ENCODE measurements at places on chromosomes 4 and X. TPM values are rescaled to one million over a fixed set of nuclear protein-coding genes. Genes with fewer than 3 reads are reported as not detected.

The PARM1 gene
- 12.9 TPM for total RNA-seq

The COL25A1 gene
- 1.7 TPM for total RNA-seq

The ATOH1 gene
- not detected for total RNA-seq

The TIGD2 gene
- 2.1 TPM for total RNA-seq

The RNF128 gene
- not detected for total RNA-seq

The HHIP gene
- 0.17 TPM for total RNA-seq

The CBR4 gene
- total RNA-seq, result 13.1 TPM

The AFM gene
- total RNA-seq, result not detected

The RAB41 gene
- total RNA-seq, result not detected

The POU4F2 gene
- total RNA-seq, result not detected

The DDIT4L gene
- total RNA-seq, result 0.83 TPM

The SPANXA2 gene
- total RNA-seq, result not detected

The RASSF6 gene
- total RNA-seq, result 0.50 TPM

DNA sequence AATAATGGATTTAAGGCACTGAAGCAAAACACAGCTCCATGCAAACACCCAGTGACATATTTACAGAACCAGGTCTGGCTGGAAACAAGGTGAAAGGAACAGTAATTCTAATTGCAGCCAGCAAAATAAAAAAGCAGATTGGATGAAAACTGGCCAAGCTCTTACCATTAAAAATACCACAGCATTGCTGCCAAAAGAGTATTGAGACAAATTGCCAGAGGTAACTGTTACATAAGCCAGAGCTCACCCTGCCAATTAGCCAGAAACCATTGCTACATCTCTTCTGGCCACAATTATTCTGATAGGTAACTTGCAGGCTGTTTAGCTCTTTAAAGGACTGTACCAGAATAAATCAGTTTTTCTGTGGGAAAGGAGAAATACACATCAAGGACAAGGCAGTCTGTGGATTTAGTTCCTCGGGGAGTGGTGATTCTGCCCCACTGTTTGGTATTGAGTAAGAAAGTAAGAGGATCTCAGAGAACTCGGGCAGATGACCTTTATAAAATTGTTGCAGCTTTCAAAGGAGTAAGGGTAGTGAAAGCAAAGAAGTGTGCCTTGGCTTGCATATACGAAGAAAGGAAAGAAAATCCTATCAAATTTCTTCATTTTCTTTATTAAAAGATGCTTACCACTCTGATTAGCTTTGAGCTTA, 369.5 kb downstream of the PPP3CA start:
- no peak for DNase-seq

DNA sequence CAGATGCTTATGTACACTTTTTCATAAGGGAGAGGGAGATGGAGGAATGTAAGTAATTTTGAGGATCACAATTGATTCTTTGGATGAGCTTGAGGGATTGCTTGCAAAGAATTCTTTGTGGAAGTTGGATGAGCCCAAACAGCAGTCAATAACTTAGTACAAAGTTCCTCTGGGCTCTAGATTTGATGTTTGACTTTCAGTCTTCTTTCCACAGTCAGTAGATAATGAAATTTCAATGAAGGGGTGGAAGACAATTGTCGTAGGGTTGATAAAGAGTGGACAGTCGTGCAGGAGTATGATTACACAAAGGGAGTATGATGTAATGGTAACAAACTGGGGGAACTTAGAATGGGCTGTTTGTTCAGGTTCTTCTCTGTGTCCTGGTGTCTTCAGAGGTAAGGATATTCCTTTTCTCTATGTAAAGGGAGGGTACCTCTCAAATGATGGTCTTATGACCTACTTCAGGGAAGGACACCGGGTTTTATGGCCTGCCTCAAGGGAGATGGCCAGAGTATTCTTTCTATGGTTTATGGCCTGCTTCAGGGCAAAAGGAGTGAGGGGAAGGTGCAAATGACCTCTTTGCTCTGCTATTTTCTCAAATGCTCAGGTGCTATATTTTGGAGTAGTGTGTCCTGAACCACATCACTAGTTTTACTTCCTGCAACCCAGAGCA, 1.7 kb upstream of the ABRAXAS1 start:
- peak; percentile 3 for DNase-seq

DNA sequence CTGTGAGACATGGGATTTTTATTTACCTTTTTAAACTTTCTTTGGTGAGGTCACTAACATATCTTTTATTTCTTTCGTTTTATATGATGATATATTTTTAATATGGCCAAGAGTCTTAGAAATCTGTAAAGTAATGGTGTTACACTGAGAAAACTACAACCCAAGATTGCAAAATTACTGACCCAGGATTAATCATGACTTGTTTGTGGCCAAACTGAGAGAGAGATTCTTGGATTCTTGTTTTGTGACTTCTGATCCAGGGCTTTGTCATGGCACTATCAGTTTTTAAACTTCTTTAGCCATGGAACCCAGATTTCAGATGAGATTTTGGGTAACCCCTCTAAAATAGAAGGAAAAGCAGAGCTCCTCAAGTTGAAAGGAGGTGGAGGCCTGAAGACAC, 42.0 kb downstream of the SGMS2 start:
- DNase-seq, result no peak

- DNase-seq, result no peak
These were observed 399.2 kb downstream of the IL15 start for GRCh38 chr4:142035566-142035965.

GRCh38 chrX:672931-673330, 42.3 kb downstream of the SHOX start:
- DNase-seq, result no peak

DNA sequence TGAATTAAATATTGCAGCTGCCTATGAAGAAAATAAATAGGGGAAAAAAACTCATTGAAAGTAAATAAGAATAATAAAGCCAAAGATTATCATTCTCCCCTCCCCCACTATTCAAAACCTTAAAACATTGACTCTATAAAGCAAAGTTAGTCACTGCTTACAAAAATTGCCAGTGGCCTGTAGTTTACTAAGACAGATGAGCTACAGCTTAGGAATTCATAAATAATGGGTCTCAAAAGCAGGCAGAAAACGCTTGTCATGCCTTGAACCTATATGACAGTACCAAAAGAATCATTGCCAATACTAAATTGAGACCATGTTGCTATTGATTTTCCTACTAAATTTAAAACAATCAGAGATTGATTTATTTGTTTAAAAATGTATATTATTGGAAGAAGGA, 78.9 kb downstream of the SLC10A7 start:
- DNase-seq, result no peak

DNA sequence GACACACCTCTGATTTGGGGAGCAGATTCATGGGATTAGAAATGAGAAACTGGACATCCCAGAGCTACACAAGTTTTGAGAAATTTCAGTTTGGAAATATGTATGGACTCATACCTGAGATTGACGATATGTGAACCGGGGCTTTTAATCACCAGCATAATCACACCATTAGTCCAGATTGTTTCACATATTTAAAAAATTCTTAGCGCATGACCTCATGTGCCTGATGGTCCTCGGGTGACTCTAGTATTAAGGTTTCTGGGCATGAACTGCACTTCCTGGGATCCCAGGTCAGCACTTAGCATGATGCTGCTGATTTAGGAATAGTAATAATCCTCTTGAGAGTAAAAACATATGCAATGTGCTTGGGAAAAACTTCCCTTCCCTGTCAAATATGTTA, 91.9 kb upstream of the BCOR start:
- DNase-seq, result no peak

GRCh38 chrX:79139446-79139845, 5.0 kb upstream of the GPR174 start:
- no peak for DNase-seq

- DNase-seq, result no peak
These were observed 478.2 kb downstream of the IL1RAPL1 start for GRCh38 chrX:29065477-29065876.

DNA sequence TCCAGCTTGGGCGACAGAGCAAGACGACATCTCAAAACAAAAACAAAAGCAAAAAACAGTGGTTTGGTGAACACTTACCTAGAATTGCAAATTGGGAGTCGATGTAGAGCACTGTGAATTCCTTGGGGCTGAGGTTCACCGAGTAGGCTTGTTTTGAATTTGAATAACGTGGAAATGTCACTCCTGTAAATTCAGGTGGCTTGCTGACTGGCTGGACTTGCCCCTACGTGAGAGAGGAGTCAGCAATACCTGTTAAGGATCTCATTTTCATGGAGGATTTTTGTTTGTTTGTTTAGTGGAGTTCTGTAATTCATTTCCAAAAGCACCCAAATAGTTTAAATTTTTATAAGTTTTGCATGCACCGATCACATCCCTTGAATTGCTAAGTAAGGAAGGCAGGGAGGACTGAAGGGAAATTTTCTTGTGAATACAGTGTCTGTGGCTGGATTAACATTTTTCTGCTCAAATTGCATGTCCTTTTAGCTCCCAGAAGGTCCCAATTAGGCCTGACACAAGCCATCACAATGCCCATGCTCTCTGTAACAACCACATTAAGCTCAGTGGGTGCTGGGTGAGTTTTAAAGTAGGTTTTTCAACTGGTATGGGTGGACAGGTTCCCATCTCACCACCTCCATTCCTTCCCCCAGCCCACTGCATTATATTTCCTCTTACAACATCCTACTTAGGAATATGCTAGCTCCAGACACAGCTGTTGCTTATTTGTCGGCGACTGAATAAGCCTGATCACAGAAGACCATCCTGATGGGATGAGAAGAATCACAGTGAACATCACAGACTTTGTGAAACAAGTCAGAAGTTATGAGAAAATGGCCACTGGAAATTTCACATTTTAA, 58.5 kb upstream of the TTC29 start:
- DNase-seq, result no peak

DNA sequence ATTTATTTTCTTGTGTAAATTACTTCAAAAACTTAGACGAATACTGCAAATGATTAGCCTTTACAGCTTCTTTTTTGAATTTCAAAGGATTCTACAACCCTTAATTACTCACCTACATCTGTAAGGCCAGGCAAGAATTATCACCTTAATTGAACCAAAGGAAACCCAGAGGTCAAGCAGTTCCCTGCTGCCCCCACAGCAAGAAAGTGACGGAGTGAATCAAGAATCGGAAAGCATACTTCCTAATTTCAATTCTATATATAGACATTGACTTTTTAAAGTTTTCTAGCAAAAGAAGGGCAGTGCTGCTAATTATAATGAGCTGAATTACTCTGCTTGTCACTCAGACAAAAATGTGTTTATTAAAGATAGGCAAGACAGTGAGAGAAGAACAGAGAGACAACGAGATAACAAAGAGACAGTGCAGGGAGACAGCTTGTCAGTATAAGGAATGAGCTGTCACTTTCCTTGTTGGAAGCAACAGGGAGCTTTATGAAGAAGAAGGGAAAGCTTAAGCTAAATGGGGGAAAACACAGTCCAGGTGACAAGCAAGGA, 47.5 kb upstream of the SPANXN4 start:
- no peak for DNase-seq

DNA sequence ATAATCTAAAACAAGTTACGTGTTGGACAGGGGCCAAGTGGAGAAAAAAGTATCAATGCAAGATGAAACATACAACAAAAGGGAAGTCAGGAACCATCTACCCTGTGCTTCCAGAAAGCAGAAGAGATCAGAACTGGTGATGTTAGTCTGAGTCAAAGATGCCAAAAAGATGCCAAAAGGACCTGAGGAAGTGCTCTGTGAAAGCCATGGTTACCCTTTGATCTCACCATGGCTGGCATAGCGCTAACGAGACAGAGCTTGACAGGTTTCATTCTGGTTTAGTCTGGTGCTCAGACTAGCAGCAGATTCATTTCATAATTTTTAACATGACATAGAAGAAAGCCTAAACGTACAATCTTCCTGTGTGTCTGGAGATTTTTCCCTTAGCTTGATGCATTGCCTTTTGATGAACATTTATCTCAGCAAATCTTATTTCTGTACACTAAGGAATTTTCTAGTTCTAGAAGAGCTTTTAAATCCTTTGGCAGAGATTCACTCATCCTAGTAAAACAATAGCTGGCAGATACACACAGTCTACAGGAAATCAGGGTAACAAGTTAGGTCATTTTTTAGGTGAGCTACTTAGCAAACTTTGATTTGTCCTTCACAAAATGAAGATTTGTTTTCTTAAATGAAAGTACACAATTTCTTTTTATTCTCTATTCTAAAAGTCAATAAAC, 87.7 kb downstream of the COL25A1 start:
- no peak for DNase-seq

DNA sequence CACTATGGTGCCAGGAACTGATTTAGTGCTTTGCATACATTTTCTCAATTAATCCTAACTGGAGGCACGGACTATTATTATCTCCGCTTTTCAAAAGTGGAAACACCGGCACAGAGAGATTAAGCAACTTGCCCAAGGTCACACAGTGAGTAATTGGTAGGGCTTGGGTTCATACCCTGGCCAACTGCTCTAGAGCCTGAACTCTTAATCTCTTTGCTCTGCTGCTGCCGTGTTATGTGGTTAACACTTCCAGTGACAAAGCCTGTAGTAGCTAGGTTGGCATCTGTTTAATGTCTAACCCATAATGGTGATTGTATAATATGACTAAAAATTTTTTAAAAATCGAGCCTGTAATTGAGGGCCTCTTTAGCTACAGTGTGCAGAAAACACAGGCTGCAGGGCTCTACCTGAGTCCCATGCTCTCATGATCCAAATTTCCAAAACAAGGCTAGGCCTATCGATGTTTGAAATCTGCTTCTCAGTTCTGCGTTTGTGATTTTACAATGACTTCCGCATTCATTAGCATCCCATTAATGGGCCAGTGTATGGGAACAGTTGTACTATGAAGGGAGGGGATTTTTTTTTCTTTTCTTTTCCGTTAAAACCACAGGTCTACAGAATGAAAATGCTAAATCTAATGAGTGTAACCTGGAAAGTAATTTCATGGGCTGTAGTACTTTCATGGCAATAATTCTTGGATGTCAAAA, 219.3 kb upstream of the JADE1 start:
- peak; percentile 14 for DNase-seq

DNA sequence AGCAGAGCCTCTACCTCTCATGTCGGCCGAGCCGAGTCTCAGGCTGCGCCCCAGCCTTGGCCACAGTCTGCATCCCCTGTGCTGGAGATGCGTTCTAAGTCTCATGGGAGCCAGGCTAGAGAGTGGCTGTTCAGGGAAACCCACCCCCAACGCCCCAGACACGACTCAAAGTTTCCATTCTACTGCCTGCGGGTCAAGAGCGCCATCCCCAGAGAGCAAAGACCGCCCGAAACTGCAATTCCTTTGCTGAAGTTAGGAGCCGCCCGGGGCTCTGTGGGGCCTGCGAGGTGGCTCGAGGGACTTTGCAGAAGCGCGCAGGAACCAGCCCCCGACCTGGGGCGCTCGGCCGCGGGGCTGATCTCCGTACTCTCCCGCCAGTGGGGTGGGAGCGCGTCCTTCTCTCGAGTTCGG, 10.0 kb upstream of the ELF4 start:
- DNase-seq, result no peak

GRCh38 chr4:103918214-103918613, 198.4 kb upstream of the TACR3 start:
- DNase-seq, result no peak

DNA sequence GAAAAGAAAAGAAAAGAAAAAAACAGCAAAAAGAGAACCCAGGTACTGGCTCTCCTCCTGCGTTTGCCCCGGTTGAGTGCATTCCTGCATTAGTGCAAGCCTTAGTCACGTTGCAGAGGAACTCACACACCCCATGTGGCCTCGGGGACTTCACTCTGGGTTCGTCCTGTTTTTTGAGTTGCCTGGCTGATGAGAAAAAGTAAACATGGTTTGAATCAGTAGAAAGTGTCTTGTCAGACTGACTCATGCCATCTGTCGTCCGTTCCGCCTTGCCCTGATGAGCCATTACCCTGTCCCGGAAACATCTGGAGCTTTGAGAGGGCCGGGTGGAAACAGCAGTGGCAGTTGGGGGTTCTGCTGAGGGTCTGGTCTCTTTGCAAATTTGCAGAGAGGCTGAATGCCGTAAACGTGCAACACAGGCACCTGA, 16.3 kb downstream of the CD99 start:
- DNase-seq, result peak; percentile 95
